ENCODE measurements at places on chromosomes 11 and 22. TPM values are rescaled to one million over a fixed set of nuclear protein-coding genes. Genes with fewer than 3 reads are reported as not detected.
A peak's percentile ranks its signal among the peaks of the same experiment; 100 is the strongest.

DNA sequence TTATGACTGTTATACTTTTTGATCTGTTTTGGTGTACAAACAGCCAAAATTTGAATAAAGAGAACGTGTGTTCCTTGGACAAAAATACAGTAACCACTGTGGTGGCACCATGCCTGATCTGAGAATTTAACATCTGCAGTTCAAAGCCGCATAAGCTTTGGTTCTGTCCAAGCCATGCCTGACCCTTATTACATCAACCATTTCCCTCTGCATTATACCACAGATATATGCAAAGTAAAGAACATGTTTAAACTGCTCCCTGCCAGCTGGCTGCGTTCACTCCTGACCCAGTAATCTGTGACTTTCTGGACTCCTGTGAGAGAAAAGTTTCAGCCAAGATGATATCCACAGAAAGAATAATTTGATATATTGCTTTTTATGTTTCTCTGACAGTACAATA lies 890.5 kb upstream of the ANO3 start:
- no peak for DNase-seq

- no peak for DNase-seq
Observed at GRCh38 chr11:3171931-3172560, 6.9 kb upstream of the OSBPL5 start.

- DNase-seq = no peak
Observed at GRCh38 chr22:21101877-21102638, 56.3 kb downstream of the LRRC74B start.

GRCh38 chr11:101583251-101584128 lies at the start of gene TRPC6:
Gene TRPC6, minus strand, starts transcription at chr11:101584007. Its CDS starts 504 bp downstream, at chr11:101583503.
- peak; percentile 44 for DNase-seq

GRCh38 chr11:776263-776560 lies 1.1 kb downstream of the GATD1 start:
- no peak for DNase-seq

Gene GAB2
- 17.7 TPM for polyA plus RNA-seq

DNA sequence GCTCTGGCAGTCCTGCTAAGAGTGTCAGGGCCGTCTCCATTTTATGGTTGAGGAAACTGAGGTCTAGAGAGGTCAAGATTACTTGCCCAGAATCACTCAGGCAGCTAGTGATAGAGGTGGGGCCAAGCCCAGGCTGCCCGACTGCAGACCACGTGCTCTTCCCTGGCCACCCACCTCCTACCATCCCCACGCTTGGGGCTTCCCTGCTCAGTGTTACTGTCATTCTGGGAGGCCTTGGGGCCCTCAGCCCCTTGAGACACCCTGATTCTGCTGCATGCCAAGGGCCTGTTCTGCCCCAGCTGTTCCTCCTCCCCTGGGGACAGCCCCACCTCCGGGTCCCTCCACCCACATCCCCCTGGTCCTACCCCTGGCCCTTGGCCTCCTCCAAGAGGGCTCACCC lies 17.2 kb upstream of the TAB1 start:
- DNase-seq = no peak

GRCh38 chr11:116421529-116422185 lies 351.1 kb downstream of the BUD13 start:
- DNase-seq = no peak

GRCh38 chr11:96062134-96062533 lies 138.2 kb upstream of the MTMR2 start:
- DNase-seq = no peak

Gene OPCML
- polyA plus RNA-seq = 15.9 TPM

Gene LINC01488
- polyA plus RNA-seq = not detected

Gene ANGPTL5
- not detected for polyA plus RNA-seq

Gene SYT7
- 4.8 TPM for polyA plus RNA-seq

Data from right renal pelvis (tissue), 4 donors.